Mesendoderm (in vitro differentiated cells): ENCODE measurements at places on chromosomes 11 and 22.

DNA sequence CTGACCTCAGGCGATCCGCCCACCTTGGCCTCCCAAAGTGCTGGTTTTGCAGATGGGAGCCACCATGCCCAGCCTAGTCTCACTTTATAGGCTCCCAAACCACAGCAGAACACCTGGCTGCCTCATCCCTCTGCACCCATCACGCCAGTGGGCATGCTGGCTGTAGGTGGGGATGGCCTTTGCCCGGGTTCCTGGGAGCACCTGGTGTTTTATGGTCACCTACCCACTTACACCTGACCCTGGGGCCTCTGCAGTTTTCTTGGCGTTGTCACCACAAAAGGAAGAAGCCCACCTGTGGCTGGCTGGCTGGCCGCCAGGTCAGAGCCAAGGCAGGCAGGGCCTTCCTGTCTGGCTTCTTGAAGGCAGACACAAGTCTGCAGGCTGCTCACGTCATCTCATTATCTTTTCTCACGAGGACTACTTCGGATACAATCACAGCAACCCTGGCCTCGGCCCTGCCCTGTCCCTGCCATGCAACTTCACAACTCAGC, 8.2 kb downstream of the RRP7A start:
- DNase-seq = no peak

DNA sequence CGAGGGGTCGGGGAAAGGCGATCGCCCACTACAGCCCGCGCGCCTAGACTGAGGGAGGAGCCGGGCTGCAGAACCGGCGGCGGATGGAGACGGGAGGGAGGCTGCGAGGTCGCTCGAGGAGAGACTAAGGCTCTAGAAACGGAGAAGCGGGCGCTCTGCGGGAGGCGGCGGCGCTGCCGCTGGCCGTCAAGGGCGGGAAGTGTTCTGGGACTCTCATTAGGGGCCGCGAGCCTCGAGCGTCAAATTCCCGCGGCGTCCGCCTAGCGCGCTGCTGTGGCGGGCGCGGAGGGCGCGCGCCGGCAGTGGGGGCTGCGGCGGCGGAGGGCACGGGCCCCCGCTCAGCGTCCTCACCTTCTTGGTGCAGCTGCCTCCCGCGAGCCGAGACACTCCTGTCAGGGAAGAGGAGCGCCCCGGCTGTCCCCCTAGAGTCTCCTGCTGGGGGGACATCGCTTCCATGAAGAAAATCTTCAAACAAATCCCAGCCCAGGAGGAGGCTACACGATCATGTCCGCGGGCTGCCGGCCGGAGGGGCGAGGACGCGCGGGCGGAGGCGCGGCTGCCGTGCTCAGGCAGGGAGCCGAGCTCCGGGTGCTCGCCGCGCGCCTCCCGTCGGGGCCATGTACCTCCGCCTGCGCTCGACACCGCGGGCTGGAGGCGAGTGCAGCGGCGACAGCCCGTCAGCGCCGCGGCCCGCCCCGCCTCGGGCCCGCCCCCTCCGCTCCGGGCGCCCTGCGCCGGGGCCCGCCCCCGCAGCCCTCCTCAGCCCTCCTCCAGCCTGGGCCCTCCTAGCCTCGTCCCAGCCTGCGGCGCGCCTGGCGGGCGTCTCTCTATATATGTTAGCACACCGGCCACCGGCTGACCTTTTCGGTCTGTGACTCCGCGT, at the start of gene ARHGAP20:
ARHGAP20 (minus strand) TSS at position 662 of the 883 bp plus-strand sequence; CDS start at position 456, 206 bp downstream.
- peak; percentile 75 for DNase-seq

DNA sequence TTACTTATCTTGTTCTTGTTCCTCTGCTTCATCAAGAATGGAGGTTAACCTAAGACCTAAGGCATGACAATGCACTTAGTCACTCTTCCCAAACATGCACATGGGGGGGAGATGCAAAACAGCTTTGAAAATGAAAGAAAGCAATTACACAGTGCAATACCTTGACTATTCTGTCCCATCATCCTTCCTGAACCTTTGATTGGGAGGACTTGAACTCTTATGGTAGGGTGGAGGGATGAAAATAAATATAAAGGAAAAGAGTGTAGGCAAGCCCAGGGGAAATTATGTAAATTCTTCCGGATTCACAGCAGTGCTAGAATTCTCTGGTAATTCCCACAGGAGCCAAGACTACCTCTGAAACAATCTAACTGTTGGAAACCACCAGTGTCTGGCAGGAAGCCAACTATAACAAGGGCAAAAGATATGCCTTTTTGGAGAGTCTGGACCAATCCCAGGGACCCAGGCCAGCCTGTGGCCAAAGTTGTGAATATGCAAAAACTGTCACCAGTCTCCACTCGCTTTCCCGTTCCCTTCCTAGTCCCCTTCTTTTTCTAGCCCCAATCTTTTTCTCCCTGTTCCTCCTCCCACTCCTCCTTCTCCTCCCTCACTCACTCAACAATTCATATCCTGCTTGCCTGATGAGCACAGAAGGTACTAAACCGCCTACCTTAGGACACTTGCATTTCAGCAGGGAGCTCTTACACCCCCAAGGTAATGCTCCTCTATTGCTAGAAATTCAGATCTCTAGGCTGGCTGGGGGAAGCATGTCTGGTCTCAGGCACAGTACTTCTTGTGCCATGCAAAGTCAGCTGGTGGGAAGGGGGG, 2.5 kb upstream of the RCN1 start:
- DNase-seq = peak; percentile 50

- peak; percentile 34 for DNase-seq
Measured at GRCh38 chr22:21447694-21448402, 19.3 kb upstream of the TMEM191C start.

DNA sequence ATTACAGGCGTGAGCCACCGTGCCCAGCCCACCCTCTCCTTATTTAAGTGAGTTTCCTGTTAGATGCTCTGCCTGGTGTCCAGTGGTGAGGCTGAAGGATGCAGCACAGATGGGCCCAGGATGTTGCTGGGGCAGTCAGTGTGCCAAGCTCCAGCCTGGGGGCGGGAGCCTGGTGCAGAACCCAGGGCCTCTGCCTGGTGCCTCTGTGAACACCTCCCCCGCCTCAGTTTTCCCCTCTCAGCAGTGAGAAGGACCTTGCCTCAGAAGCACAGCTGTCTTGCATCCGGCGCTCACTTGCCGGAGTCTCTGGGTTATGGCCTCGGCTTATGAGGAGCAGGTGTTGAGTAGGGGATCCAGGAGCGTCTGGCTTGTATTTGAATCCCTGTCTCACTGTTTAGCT, 116.2 kb downstream of the KIAA1671 start:
- no peak for DNase-seq

- peak; percentile 98 for DNase-seq
Measured at GRCh38 chr11:78365381-78365792, 52.2 kb downstream of the GAB2 start.

- DNase-seq = peak; percentile 35
Measured at GRCh38 chr11:4658629-4659445, 15.1 kb downstream of the OR51E1 start.

- DNase-seq = no peak
Measured at GRCh38 chr22:43923191-43923590, 414 bp upstream of the PNPLA3 start.

GRCh38 chr11:19734171-19734570, 21.5 kb downstream of the NAV2 start:
- no peak for DNase-seq

DNA sequence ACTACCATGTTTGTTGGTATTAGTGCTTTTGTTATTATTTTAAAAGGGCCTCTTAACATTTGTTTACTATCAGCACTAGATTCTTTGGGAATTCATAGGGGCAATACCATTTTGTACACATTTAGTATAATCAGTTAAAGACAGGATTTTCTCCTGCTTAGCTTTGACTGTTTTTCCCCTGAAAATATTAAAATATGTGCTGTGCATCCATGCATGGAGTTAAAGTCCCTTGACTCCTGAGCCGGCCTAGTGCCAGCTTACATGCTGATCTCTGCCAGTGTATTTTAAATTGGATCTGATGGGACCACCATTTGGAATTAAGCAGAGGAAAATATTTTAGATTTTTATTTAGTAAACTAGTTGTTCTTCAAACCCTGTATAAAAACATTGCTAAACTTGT, 161.4 kb downstream of the METTL15 start:
- DNase-seq = no peak

DNA sequence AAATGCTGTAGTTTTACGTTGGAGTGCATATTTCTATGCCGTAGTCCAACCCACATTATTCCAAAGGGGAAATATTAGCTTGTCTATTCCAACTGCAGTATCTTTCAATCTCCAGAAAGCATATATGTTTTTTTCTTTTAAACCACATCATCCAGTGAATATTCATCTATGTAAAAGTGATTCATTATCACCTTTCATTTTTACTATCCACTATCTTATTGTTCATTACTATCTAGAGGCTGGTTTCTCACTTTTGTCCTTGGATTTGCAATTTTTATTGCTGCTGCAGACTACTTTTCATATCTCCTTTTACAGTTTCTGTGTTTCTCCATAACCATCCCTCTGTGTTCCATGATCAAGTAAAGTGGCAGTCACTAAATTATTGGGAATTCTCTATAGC, 1097.2 kb upstream of the TENM4 start:
- DNase-seq = no peak

GRCh38 chr11:117419482-117420142, 92.0 kb downstream of the CEP164 start:
- no peak for DNase-seq

DNA sequence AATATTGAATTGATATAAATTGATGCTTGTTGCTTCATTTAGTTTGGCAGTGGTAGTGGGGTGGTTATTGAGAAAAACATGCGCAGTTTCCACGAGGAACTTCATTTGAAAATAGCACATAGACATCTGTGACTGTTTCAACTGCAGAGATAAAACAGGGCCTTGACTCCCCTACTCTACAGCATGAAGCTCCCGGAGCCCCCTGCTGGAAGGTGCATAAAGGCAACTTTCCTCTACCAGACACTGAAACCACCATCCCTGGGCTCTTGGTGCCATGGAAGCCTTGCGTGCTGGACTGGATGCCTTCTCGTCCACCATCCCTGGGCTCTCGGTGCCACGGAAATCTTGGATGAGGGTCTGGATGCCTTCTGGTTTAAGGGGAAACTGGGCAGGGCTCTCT, 195.9 kb downstream of the CSNK2A3 start:
- peak; percentile 73 for DNase-seq

DNA sequence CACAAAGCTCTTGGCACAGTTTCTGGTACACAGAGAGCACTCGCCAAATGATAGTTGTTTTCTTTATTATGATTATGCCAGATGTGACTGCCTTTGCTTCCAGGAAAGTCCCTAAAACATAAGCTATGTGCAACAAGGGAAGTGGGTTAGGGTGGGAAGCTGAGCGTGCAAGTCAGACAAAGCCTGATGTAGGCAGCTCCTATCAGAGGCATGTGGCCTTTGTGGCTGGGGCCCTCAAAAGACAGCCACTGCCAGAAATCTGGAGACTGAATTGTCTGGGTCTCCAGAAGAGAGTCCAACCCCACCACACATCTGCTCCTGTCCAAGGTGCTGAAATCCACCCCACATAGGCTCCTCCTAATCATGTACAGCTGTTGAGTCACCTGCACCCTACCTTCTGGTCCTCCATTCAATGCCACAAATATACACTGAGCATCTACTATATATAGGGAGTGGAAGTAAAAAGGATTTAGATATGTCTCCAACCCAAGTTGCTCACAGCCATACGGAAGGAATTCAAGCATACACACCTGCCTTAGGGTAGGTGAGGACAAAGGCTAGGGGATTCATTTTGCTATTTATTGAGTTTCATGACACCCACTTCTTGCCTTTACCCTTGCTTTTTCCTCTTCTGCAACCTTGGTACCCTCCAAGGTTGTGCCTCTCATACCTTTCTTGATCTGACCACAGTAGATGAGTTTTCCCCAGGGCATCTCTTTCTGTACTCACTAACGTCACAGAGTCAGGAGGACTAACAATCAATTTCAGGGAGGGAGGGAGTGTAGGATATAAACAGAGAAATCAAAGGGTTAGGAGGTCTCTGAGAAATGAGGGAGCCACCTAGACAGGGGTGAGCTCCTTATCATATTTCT, 12.4 kb downstream of the SEC14L3 start:
- no peak for DNase-seq

DNA sequence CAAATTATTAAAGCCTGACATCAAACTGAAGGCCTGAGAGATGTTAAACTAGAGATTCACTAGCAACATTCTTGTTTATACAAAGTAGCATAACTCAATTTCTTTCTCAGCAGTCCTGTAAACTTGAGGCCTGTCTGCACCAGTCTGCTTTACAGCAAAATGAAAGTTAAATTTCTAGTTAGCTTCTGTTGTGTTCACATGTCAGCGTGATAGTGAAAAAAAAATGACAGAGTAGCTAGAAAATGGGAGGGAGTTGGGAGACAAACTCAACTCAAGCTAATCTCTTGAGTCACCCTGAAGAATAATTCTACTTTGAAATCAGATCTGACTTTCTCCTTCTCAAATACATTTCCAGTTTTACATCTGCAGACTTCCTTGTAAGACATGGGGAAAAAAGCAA, 6.5 kb downstream of the RBFOX2 start:
- DNase-seq = no peak

GRCh38 chr22:26744892-26745808, 87.8 kb downstream of the MIAT start:
- no peak for DNase-seq

- no peak for DNase-seq
Measured at GRCh38 chr22:37012956-37013355, 6.3 kb downstream of the TST start.

DNA sequence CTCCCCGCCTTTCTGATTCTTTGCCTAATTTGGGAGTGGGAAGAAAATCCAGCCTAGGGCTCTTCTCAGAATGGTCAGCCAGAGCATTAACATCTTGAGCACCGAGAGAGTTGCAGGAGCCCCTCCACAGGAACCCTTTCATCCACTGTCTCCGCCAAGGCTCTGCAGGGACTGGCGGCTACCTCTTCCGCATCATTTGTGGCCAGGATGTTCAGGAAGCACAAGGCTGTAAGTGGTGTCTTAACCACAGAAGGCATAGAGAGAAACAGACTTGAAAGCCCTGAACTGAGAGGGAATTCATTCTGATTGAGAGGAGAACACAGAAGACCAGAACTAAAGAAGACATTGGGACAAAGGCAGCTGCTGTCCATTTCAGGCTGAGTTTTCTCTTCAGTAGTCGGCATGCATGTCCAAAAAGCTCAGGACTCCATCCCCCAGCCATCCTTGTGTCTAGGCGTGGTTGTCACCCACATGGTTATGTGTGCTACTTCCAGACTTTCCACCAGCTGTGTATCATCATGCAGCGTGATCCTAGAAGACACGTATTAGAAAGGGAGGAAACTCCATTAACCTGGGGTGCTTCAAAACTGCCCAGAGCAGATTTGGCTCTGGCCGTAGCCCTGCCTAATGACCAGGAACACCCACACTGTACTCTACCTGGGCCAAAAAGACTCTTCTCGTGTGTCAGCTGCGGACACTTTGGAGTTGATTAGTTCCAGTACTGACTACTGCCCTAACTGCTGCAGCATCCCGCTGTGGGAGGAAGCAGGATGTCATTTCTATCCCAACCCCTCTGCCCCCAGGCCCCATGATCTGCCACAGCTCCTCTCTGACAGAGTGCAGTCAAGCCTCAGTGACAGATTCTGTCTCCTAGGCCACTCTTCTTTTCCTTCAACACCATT, 725.1 kb downstream of the NTM start:
- DNase-seq = no peak

- no peak for DNase-seq
Measured at GRCh38 chr11:27290261-27291050, 72.6 kb downstream of the CCDC34 start.
